ENCODE measurements at places on chromosomes 11 and 22.

DNA sequence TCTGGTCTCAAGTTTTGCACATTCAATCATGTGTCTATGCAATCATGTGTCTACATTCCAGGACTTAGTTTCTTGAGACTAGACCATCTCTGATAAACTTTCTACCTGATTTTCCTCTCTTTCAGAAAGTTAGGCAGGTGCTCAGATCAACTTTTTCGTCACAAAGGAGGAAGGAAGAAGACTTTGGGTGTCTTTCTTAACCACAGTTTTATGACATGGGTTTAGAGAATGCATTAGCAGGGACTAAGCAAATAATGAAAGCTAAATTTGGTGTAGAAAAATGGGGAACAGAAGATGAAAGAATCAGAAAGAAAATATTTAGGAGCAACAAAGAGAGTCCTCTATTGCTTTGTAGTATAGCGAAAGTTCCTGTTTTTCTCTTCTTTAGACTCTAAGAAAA lies 7.7 kb upstream of the GLYATL1B start:
- no peak for DNase-seq

- no peak for DNase-seq
These were observed 1.3 kb upstream of the TBX10 start for GRCh38 chr11:67640758-67641337.

DNA sequence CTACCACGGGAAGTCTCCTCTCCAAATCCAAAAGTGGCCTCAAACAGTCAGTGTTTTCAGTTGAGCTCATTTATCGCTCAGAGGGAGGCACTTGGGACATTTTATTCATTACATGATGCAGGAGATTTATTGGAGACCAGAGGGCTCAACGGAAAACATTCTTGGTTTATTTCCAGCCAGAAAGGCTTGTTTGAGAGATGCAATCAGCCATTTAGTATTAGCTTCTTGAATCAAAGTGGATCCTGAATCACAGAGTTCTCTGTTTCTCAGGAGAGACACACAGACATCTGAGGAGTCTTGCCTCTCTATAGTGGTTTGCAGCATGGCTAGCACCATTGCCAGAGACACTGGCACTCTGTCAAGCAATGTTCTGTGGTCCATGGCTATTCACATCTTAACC lies 31.5 kb downstream of the CD44 start:
- no peak for DNase-seq

- peak; percentile 57 for DNase-seq
These were observed 16.8 kb upstream of the P2RY2 start for GRCh38 chr11:73201249-73201648.

GRCh38 chr11:88307749-88308425 lies 29.6 kb downstream of the CTSC start:
- no peak for DNase-seq

DNA sequence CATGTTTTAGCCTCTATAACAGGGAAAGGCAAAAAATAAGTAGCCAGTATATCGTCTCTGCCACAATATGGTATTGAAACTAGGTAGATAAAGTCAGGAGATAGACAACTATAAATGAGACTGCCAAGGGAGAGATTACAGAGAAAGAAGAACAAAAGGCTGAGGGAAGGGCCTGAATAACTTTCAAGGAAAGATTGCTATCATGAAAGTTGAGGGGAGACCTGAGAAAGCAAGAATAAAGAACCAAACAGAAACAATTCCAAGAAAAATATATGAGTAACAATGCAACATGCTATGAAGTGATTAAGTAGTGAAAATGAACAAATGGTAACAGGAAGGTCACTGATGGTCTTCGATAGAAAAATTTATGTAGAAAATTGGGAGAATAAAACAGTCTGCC lies 690.1 kb downstream of the METTL15 start:
- no peak for DNase-seq

- peak; percentile 12 for DNase-seq
These were observed 827 bp downstream of the PHF21B start for GRCh38 chr22:45008751-45009605.

DNA sequence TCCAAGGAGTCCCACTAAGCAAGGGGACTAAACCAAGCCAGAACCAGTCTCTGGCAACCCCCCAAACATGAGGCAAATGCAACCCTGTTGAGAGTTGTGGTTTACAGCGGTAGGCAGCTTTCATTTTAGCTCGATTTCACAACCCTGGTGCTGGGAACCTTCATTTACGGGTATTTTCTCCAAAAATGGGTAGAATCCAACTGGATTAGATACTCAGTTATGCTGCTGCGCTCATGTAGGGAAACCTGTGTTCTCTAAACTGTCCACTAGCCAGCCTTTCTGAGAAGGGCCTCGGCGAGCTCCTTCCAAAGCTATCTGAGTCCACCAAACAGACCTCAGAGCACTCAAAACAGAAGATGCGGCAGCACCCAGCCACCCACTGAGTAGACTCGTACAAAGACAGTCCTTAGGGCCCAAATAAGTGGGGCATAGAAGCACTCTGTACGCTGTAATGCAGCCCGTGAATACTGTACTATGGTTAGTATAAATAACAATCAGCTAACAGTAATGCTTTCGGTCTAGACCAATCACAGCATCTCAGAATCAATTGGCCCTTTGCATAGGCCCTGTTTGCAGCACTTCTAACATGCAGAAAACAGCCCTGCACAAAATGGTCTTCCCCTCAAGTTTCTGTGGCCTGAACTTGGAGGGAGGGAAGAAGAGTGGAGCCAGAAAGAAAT lies 104.7 kb downstream of the ETS1 start:
- no peak for DNase-seq

- DNase-seq = no peak
These were observed 1.5 kb downstream of the FEZ1 start for GRCh38 chr11:125494561-125494960.

DNA sequence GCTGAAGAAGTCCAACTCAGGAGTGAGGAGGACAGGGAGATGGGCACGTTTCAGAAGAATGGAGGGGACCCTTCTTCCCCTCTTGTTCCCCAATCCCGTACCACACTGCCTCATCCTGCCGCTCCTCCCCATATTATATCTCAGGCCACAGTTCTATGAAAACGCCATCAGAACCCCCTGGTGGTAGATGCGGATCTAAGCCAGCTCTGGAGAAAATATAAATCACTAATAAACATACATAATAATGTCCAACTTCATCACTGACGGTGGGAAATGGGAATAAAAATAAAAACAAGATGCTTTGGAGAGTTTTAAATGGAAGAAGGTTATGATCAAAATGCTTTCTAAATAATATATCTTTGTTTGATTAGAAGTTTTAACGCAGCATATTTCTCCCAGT lies 400.3 kb downstream of the CADM1 start:
- DNase-seq = no peak

GRCh38 chr11:122791411-122791810 lies 46.9 kb upstream of the CRTAM start:
- no peak for DNase-seq

- DNase-seq = no peak
These were observed 64.7 kb downstream of the PDE2A start for GRCh38 chr11:72609476-72609875.

DNA sequence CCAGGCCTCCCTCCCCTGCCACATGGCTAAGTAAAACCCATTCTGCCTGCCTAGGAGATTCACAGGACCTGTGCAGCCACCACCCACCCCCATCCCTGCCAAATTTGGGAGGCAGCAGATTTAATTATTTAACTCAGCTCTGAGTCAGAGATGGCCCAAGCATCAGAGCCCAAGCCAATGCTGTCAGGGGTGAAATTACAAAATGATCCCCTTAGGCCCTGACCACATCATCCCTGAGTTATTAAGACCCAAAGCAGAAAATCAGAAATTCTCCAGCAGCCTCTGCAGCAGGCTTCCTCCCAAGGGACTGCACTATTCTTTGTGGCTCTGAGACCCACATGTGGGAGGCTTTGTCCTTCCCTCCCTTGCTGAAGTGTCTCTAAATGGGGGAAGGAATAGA lies 52.8 kb upstream of the RRAS2 start:
- DNase-seq = no peak

DNA sequence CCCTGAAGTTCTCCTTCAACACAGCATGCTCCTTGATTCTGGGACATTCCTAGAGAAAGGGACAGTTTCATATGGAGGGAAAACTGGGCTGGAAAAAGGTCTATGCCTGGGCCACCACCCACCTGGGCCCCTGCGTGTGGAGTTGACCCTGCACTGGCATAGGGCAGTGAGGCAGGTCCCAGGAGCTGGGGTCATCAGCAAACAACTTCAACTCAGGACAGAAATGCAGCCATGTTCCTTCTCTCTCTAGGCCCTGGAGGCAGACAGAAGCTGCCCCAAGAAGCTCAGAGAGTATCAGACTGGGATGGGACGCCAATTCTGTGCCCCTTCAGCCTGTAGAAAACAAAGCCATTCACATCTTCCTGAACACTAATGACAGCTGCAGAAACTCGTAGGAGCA lies 34.9 kb downstream of the RTL6 start:
- no peak for DNase-seq

DNA sequence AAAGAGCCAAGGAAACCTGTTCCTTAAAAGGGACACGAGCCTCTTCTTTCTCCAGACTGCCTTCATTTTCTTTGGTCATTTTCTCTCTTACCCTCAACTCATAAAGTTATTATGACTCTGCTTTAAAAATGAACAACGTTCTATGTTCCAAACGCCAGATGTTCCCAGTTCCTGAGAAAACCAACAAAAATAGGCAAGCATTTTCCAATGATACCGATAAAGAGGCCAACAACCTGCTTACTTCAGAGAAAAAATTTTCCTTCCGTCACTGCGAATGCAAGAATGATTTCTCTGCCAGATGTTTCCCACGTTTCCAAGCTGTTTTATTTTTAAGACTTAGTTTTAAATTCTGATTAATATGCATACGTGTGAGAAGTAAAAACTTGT lies 315 bp upstream of the TRPC6 start:
- DNase-seq = no peak

GRCh38 chr11:2898366-2899079 lies 12.9 kb upstream of the CDKN1C start:
- DNase-seq = peak; percentile 57
